ENCODE measurements at places on chromosomes 3 and 15.

DNA sequence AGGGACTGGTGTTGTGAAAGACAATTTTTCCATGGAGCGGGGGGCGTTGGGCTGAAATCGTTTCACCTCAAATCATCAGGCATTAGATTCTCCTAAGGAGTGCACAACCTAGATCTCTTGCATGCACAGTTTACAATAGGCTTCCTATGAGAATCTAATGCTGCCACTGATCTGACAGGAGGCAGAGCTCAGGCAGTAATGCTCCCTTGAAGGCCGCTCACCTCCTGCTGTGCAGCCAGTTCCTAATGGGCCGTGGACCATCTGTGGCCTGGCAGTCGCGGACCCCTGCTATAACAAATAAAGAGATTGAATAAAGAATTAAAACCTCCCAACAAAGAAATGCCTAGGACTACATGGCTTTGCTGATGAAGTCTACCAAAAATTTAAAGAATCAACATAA lies 25.3 kb upstream of the ANKRD28 start:
- no peak for DNase-seq

- no peak for DNase-seq
Observed at GRCh38 chr3:189488241-189488767, 142.9 kb upstream of the TP63 start.

DNA sequence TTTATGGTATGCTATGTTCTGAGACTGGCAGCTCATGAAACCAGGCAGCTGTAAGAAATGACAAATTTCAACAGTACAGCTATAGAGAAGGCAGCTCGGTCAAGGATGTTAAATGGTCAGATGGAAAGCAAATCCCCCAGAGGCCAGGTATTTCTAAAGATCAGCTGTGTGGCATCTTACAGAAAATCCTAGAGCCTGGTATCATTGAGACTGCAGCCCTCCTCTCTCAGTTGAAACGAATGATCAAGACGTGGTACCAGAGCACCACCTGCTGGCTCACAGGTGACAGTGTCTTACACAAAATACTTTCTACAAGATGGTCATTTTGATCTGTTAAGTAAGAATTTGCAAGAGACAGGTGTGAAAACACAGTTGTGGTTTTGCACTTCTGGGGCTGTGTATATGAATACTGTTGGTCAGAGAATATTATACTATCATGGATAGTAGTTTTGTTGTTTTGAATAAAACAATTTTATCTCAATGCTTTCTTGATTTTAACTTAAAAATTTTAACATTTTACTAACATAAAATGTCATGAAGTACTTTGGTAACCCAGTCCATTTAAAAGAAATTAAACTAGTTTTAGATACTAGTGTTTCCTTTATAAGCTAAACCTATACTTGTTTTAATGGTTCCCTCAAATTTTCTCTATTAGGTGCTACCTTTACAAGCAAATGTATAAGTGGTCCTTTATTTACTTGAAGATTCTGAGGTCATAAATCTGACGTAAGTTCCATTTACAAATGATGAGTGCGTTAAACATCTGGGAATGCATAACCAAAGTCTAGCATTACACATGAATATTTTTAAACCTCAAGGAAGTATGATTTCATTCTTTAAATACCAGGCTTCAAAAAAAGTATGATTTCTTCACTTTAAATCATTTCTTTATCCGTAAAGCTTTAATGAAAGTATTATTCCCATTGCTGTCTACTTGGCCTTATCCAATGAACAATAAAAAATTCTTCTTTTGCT lies 121.8 kb downstream of the PDZRN3 start:
- peak; percentile 60 for DNase-seq

DNA sequence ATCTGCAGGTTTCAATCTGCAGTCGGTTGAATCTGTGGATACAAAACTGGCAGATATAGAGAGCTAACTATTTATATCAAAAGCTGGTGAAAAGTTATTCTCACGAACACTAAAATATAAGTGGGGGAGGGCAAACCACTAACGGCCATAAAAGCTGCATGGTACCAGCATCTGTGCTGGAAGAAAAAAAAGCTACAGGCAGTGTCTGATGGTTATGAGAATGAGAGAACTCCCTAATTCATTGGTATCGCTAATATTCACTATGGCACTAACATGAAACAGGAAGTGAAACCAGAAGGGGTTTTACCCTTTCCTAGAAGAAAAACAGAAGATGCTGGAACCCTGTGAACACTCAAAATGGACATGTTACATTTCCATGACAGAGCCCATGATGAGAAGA lies 15.9 kb downstream of the CEP70 start:
- no peak for DNase-seq

GRCh38 chr3:54171509-54171908 lies 49.2 kb downstream of the CACNA2D3 start:
- DNase-seq: no peak

GRCh38 chr3:128480278-128480677 lies 12.7 kb downstream of the GATA2 start:
- no peak for DNase-seq

DNA sequence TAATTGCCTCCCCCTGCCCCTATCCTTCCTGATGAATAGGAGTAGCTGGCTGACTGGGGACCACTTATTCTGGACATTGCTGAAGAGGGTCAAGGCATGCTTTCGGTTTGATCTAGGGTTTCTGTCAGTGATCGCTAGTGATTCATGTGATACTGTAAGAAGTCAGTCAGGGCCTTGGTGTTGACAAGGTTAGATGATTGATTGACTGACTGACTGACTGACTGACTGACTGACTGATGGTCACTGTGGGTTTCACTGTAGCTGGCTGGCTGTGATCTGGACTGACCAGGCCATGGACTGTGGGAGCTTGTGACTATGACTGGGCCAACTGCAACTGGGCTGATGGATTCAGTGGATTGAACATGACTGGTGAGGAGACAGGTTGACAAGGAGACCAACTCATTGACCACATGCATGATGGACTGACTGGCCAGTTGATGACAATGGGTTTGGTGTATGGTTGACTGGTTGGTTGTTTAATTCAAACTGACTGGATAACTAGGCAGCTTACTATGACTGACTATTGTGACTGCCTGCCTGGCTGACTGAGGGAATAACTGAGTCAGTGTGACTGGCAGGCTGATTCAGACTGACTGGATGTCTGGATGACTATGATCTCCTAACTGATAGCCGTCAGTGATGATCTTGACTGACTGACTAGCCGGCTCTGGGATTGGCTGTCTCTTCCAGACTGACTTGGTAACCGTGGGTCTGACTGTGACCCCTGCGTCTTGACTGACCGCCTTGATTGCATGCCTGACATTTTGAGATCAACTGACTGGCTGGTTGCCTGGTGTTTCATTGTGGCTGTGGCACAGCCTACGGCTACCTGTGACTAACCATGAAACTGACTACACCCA lies 509.9 kb downstream of the SHQ1 start:
- no peak for DNase-seq

- no peak for DNase-seq
Observed at GRCh38 chr3:182967218-182968204, 12.8 kb downstream of the DCUN1D1 start.

GRCh38 chr3:88113311-88114162 lies 36.2 kb upstream of the C3orf38 start:
- DNase-seq: peak; percentile 17

GRCh38 chr15:45548753-45549520 lies 26.4 kb upstream of the SLC30A4 start:
- no peak for DNase-seq

- no peak for DNase-seq
Observed at GRCh38 chr15:33988384-33988783, 20.1 kb downstream of the CHRM5 start.

DNA sequence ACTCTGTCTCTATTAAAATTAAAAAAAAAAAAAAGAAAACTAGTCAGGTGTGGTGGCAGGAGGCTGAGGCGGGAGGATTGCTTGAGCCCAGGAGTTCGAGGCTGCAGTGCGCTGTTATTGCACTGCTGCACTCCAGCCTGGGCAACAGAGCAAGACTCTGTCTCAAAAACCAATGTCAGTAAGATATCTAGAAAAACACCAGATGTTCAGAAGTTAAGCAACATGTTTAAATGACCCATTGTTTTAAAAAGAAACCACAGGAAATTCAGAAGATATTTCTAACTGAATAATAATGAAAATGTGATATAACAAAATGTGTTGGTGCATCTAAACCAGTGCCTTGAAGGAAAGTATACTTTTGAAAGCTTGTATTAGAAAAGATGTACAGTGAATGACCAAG lies 203.4 kb upstream of the CGNL1 start:
- DNase-seq: no peak

DNA sequence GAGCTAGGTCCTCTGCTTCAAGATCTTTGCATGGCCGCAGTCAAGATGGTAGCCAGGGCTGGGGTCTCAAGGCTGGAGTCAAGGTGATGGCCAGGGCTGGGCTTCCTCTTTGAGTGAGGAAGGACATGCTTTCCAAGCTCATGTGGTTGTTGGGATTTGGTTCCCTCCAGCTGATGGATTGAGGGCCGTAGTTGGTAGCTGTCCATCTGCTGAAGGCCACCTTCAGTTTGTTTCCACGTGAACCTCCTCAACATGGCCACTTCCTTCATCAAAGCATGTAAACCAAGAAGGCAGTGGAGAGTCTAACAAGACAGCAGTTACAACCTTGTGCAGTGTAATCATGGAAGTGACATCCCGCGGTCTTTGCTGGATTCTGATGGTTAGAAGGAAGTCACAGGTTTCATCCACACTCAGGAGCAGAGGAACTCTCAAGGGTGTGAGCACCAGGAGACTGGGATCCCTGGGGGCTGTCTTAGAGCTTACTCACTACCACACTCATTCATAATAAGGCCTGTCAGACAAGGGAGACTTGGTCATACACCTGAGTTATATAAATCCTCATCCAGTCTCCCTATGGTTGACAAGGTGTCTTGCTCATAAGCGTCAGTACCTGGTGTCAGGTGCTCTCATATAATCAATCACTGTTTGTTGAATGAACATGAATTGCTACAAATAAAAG lies 42.1 kb downstream of the ABHD5 start:
- no peak for DNase-seq

DNA sequence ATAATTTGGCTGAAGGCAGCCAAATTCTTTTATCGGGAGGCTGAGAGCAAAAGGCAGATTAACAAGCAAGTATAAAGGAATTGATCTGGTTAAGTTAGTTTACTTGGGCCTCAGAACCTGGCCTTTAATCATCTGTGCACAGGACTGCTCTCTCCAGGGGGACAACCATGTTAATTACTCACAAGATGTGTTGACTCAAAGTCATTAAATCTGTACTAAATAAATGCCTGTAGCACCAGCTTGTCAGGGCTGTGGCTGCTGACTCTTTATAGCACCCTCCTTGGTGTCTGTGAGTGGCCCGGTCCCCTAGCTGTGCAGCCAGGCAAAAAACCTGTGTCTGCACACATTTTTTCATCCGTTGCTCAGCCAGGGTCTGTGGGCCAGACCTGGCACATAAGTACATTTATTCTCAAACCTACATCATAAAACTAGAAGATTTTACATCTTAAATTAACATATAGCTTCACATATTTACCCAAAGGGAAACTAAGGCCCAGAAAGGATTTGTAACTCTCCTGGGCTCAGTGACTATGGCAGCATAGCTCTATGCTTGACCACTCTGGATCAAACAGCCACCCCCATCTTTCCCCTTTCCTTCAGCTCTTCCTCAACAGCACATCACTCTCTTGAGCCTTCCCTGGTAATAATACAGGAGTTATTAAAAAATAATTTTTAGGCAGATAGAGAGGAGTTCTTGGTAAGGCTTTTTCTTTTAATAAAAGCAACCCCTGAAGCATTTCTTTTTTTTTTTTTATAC lies 51.4 kb downstream of the NCEH1 start:
- DNase-seq: no peak

- no peak for DNase-seq
Observed at GRCh38 chr3:65029130-65029529, 341.3 kb upstream of the ADAMTS9 start.

- no peak for DNase-seq
Observed at GRCh38 chr3:52498137-52499054, 3.3 kb downstream of the STAB1 start.

DNA sequence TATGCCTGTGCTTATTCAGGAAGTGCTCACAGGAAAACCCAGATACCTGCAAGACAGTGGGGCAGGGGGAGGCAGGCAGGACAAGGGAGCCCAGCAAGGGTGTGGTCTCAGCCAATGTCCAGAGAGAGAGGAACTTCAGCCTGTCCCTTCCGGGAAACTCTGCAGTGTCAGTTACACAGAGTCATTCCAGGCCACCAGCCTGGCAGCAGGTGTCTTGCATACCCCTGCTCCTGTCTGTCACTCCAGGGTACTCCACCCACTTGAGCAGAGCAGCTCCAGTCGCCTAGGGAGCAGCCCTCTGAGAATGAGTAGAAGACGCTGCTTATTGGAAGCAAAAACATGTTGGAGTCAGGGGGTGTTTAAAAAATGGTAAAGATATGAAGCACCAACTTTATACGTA lies 431.2 kb upstream of the RGMA start:
- no peak for DNase-seq

- DNase-seq: no peak
Observed at GRCh38 chr3:18190646-18191045, 234.5 kb downstream of the SATB1 start.

DNA sequence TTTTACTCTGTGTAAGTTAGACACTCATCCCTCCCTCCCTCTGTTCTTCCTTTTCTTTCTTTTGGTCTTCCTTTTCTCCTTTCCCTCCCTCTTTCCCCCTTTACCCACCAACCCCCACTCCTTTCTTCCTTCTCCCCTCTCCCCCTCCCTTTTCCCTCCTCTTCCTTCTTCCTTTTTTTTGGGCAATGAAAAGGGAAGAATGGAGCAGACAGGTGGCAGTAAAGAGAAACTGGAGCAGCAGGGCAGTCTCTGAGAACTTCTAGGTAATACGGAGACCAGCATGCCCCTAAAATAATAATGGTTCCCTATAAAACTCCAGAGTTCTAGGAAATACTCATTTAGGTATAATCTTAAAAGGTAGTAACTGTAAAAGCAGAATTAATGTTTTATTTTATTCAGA lies 11.4 kb upstream of the GPR171 start:
- DNase-seq: no peak
